ENCODE measurements at places on chromosomes 11 and 22. TPM values are rescaled to one million over a fixed set of nuclear protein-coding genes. Genes with fewer than 3 reads are reported as not detected.

XKR3 gene
- total RNA-seq, result not detected

DNA sequence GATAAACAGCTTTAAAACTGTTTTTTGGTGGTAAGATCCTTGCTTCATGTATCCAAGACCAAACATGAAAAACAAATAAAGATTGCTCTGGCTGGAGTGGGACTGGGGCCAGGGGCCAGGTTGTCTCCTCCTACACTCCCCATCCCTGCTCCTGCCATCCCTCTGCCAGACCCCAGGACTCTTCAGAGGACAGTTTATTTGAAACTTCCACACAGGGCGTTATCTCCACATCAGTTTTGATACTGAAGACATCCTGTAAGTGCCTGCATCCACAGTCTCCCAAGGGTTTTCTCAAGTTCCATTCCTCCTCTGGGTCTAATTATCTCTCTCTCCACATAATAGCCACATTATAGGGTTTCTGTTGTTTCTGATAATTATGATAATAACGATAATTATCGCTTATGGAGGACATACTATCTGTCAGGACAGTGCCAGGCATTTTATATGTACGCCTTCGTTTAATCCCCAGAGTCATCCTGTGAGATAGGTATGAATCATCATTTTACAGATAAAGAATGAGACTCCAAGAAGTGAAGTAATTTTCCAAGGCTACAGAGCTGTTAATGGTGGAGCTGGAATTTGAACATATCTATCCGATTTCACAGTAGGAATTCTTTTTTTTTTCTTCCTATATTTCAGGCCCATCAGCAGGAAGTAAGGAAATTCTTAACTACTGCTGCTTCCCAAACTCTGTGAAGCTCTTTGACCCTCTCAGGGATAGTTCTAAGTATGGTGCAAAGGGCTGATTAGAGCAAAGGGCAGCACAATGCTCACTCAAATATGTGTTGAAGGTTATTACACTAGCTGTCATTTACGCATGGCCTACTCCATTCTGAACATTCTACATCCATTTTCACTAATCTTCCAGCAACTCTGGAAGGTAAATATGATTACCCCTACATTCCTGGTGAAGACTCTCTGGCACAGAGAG is 488.0 kb upstream of the CCDC90B start:
- H3K4me3 ChIP-seq, result no peak overlapping the region
- H3K27ac ChIP-seq, result no peak overlapping the region
- H3K36me3 ChIP-seq, result no peaks in the 10 kb centered on the region
- no peaks in the 10 kb centered on the region for H3K27me3 ChIP-seq
- H3K4me1 ChIP-seq, result peaks cover 6% of the 10 kb centered on the region

GRCh38 chr11:20066783-20067156 is 93.5 kb downstream of the DBX1 start:
- no peak overlapping the region for H3K27ac ChIP-seq
- H3K4me3 ChIP-seq, result no peak overlapping the region
- DNase-seq, result peak; percentile 48
- H3K4me1 ChIP-seq, result peaks cover 26% of the 10 kb centered on the region
- no peaks in the 10 kb centered on the region for H3K27me3 ChIP-seq

- no peak for DNase-seq
- no peak overlapping the region for H3K4me3 ChIP-seq
- H3K27me3 ChIP-seq, result no peaks in the 10 kb centered on the region
- no peak overlapping the region for H3K27ac ChIP-seq
Measured at GRCh38 chr11:134532131-134532920, 120.3 kb upstream of the B3GAT1 start.

GRCh38 chr22:32991353-32992101 is 66.7 kb downstream of the SYN3 start:
- no peak overlapping the region for H3K4me3 ChIP-seq
- 0 out of 2 replicates have a peak overlapping the region, but pooled peaks have one; percentile 19 for H3K27ac ChIP-seq
- H3K36me3 ChIP-seq, result no peaks in the 10 kb centered on the region

- peaks cover 12% of the 10 kb centered on the region for H3K4me1 ChIP-seq
- no peaks in the 10 kb centered on the region for H3K36me3 ChIP-seq
- no peak overlapping the region for H3K4me3 ChIP-seq
Measured at GRCh38 chr11:114228435-114229411, 67.5 kb upstream of the NNMT start.

GRCh38 chr11:3954448-3955298 is 99.2 kb downstream of the STIM1 start:
- H3K27ac ChIP-seq, result no peak overlapping the region
- no peaks in the 10 kb centered on the region for H3K36me3 ChIP-seq
- H3K4me3 ChIP-seq, result no peak overlapping the region
- DNase-seq, result no peak
- H3K4me1 ChIP-seq, result no peaks in the 10 kb centered on the region

FAM227A gene
- total RNA-seq, result 11.0 TPM

IL17REL gene
- total RNA-seq, result 0.31 TPM

INSC gene
- 1.5 TPM for total RNA-seq

DNA sequence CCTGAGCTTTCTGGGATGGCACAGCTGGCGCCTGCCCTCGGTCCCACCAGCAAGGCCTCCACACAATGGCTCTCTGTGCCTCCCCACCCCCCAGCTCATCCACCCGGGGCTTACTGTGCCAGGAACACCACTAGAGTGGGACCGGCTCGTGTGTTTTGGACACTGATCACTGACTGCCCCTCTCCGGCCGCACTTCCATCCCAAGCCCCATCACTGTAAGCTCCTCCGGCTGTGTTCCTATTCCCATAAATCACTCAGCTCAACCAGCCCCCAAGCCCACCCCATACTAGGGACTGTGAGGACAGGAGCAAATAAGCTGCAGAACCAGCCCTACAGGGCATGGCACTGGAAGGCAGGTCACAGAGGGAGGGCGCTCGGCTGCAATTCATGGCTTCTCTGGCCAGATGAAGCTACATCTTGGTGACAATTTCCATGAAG is 7.3 kb downstream of the APBB1 start:
- no peaks in the 10 kb centered on the region for H3K4me1 ChIP-seq
- H3K36me3 ChIP-seq, result no peaks in the 10 kb centered on the region
- H3K27me3 ChIP-seq, result no peaks in the 10 kb centered on the region
- H3K27ac ChIP-seq, result no peak overlapping the region
- no peak overlapping the region for H3K4me3 ChIP-seq

GRCh38 chr11:61256710-61257482 is 15.9 kb downstream of the PGA5 start:
- H3K27me3 ChIP-seq, result no peaks in the 10 kb centered on the region
- no peak for DNase-seq
- no peaks in the 10 kb centered on the region for H3K4me1 ChIP-seq
- H3K27ac ChIP-seq, result no peak overlapping the region
- no peaks in the 10 kb centered on the region for H3K36me3 ChIP-seq

TMEM9B gene
- 9.7 TPM for total RNA-seq

DNA sequence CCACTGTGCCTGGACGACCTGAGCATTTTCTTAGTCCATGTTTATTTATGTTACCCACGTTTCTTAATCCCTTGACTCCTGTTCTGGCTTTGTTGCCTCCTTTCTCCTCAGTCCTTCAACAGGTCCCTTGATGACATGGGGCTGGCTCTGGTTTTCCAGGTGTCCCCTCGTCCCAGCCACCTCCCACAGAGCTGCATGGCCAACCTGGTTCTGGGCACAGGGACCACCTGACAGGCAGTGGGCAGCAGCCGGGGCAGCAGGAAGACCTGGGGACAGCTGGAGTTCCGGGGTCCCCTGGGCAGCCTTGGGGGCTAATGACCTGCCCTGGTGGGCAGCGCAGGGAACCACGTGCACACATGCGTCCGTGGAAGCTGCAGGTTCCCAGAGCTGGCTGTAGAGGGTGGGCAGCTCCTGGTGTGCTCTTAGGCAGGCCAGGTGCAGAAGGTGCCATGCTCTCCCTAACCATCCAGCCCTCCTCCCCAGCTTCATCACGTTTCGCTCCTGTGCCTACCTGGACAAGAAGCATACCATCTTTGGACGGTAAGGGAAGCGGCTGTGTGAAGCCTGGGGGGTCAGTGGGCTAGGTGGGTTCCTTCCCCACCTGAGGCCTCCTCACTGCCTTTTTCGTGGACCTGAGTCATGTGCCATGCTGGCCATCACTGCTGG is 27.7 kb downstream of the PPIL2 start:
- H3K27ac ChIP-seq, result no peak overlapping the region
- no peaks in the 10 kb centered on the region for H3K4me1 ChIP-seq
- no peak for DNase-seq
- H3K36me3 ChIP-seq, result no peaks in the 10 kb centered on the region
- H3K27me3 ChIP-seq, result no peaks in the 10 kb centered on the region

SEZ6L gene
- 0.24 TPM for total RNA-seq

GRCh38 chr22:44938886-44939285 is 70.9 kb downstream of the PHF21B start:
- no peaks in the 10 kb centered on the region for H3K27me3 ChIP-seq
- no peak for DNase-seq
- H3K27ac ChIP-seq, result no peak overlapping the region
- no peaks in the 10 kb centered on the region for H3K36me3 ChIP-seq

DNA sequence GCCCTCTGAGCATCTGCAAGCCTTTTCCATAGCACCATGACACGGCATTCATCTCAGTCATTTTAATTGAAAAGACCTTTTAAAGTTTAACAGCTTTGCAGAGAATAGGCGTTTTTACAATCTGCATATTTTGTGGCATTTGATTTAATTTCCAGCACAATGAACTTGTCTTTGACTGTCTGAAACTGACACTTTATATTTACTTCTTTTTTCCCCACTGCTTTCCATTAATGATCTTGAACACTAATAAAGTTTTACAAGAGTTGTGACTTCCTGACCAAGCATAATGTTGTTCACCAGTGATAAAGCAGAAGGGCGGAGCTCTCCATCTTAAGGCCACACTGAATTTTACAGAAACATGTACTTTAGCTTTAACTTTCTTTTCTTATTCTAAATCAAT is 548.7 kb downstream of the FAM181B start:
- no peak for DNase-seq
- H3K4me3 ChIP-seq, result no peak overlapping the region
- peaks cover 3% of the 10 kb centered on the region for H3K36me3 ChIP-seq
- H3K27ac ChIP-seq, result no peak overlapping the region
- H3K4me1 ChIP-seq, result no peaks in the 10 kb centered on the region

- H3K4me3 ChIP-seq, result no peak overlapping the region
- no peak for DNase-seq
- H3K27ac ChIP-seq, result no peak overlapping the region
- H3K36me3 ChIP-seq, result no peaks in the 10 kb centered on the region
- peaks cover 5% of the 10 kb centered on the region for H3K4me1 ChIP-seq
Measured at GRCh38 chr11:123410218-123410549, 19.9 kb upstream of the GRAMD1B start.

DNA sequence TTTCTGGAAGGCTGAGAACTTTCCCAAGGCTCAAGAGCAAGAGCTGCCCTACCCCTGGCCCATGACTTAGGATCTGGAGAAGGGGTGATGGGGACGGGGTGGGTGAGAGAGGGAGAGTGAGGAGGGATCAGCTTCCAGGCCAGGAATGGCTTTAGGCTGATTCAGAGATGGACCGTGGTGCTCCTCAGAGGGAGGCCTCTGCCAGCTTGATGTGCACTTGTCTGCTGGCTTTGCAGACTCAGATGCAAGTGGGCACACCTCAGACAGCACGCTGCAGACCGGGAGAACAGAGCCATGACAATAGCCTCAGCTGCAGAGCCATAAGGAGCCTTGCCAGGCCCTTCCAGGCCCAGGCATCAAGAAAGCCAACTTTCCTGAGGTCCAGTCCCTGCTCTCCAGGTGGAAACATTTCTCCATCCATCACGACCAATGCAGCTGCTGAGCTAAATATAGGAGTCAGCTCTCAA is 41.3 kb downstream of the ALX4 start:
- no peak for DNase-seq
- H3K4me3 ChIP-seq, result no peak overlapping the region
- H3K36me3 ChIP-seq, result no peaks in the 10 kb centered on the region
- no peaks in the 10 kb centered on the region for H3K4me1 ChIP-seq
- H3K27ac ChIP-seq, result no peak overlapping the region

SLC25A45 gene
- 0.10 TPM for total RNA-seq

KDM4D gene
- total RNA-seq, result 2.6 TPM

- H3K27me3 ChIP-seq, result no peaks in the 10 kb centered on the region
- peak; percentile 85 for DNase-seq
- H3K4me1 ChIP-seq, result 0 out of 2 replicates have a peak, but pooled peaks cover 3% of the 10 kb centered on the region
- no peak overlapping the region for H3K4me3 ChIP-seq
- no peaks in the 10 kb centered on the region for H3K36me3 ChIP-seq
- H3K27ac ChIP-seq, result peak overlapping the region; percentile 63
Measured at GRCh38 chr11:124536520-124536919, 6.9 kb downstream of the OR8B12 start.

NAALADL1 gene
- 13.7 TPM for total RNA-seq

KRTAP5-7 gene
- total RNA-seq, result not detected

GRCh38 chr11:47225552-47226400 is 11.0 kb downstream of the DDB2 start:
- no peak overlapping the region for H3K4me3 ChIP-seq
- H3K27me3 ChIP-seq, result no peaks in the 10 kb centered on the region

GRCh38 chr11:57776031-57776521 is 14.5 kb downstream of the CTNND1 start:
- peaks cover 51% of the 10 kb centered on the region for H3K4me1 ChIP-seq
- peak overlapping the region; percentile 98 for H3K27ac ChIP-seq
- H3K4me3 ChIP-seq, result peak overlapping the region; percentile 23
- no peaks in the 10 kb centered on the region for H3K27me3 ChIP-seq

TMEM151A gene
- 5.0 TPM for total RNA-seq

GRCh38 chr11:119699227-119699626 is 29.8 kb downstream of the NECTIN1 start:
- no peak overlapping the region for H3K4me3 ChIP-seq
- H3K27ac ChIP-seq, result no peak overlapping the region
- H3K36me3 ChIP-seq, result no peaks in the 10 kb centered on the region

DNA sequence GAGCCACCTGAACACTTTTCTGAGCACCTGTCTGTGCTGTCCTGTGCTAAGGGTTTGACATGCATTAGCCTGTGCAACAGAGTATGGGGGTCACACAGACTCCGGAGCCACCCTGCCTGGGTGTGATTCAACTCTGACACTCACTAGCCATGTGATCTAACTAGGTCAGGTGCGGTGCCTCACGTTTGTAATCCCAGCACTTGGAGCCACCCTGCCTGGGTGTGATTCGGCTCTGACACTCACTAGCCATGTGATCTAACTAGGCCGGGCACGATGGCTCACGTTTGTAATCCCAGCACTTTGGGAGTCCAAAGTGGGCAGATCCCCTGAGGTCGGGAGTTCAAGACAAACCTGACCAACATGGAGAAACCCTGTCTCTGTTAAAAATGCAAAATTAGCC is 11.4 kb downstream of the UBE2L6 start:
- H3K27me3 ChIP-seq, result no peaks in the 10 kb centered on the region
- no peak for DNase-seq
- no peak overlapping the region for H3K4me3 ChIP-seq
- H3K36me3 ChIP-seq, result no peaks in the 10 kb centered on the region
- H3K4me1 ChIP-seq, result no peaks in the 10 kb centered on the region

GRCh38 chr11:75526192-75526541 is 426 bp upstream of the GDPD5 start:
- H3K36me3 ChIP-seq, result no peaks in the 10 kb centered on the region
- H3K27ac ChIP-seq, result no peak overlapping the region
- H3K27me3 ChIP-seq, result peaks cover 41% of the 10 kb centered on the region
- H3K4me1 ChIP-seq, result 0 out of 2 replicates have a peak, but pooled peaks cover 5% of the 10 kb centered on the region
- peak overlapping the region; percentile 85 for H3K4me3 ChIP-seq

GRCh38 chr22:19988965-19989724 is 27.5 kb downstream of the ARVCF start:
- H3K4me3 ChIP-seq, result no peak overlapping the region
- H3K4me1 ChIP-seq, result peaks cover 8% of the 10 kb centered on the region
- no peak for DNase-seq
- no peak overlapping the region for H3K27ac ChIP-seq

Measured in GM23338 (cell line).